Cardiac muscle cell (in vitro differentiated cells and primary cell): ENCODE measurements at places on chromosomes 2 and 18.
A peak's percentile ranks its signal among the peaks of the same experiment; 100 is the strongest.

- DNase-seq: no peak
Measured at GRCh38 chr18:25279556-25279955, 72.4 kb downstream of the ZNF521 start.

GRCh38 chr2:179817181-179817841, 44.1 kb downstream of the ZNF385B start:
- no peak for DNase-seq

DNA sequence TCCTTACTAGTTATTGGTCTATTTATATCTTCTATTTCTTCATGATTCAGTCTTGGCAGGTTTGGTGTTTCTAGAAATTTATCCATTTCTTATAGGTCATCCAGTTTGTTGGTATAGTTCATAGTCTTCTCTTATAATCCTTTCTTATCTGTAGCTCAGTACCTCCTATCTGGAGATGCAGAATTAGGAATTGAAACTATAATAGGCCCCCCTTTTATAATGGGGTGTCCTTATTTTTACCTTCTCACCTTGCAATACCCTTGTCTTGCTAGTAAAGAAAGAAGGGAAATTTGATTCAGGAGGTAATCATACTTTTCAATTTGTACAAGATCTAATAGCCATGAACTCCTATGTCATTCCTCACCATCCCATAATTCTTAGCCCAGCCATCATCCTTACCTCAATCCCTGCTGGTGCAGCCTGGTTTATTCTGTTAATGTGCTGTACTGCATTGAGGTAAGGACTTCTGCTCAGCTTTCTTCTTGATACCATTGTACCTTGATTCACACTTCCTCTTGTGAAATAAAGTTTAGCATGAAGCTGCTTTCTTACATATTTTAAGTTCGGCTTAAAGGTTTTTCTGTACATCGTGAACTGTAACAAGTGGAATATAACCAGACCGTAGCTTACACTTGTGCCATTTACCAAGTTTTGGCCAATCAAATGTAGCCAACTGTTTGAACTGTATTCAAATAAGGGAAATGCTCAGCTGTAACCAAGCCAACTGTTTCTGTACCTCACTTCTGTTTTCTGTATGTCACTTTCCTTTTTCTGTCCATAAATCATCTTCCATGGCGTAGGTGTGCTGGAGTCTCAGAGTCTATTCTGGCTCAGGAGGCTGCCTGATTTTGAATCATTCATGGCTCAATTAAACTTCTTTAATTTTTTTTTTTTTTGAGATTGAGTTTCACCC, 40.1 kb upstream of the PTH2R start:
- DNase-seq: no peak

DNA sequence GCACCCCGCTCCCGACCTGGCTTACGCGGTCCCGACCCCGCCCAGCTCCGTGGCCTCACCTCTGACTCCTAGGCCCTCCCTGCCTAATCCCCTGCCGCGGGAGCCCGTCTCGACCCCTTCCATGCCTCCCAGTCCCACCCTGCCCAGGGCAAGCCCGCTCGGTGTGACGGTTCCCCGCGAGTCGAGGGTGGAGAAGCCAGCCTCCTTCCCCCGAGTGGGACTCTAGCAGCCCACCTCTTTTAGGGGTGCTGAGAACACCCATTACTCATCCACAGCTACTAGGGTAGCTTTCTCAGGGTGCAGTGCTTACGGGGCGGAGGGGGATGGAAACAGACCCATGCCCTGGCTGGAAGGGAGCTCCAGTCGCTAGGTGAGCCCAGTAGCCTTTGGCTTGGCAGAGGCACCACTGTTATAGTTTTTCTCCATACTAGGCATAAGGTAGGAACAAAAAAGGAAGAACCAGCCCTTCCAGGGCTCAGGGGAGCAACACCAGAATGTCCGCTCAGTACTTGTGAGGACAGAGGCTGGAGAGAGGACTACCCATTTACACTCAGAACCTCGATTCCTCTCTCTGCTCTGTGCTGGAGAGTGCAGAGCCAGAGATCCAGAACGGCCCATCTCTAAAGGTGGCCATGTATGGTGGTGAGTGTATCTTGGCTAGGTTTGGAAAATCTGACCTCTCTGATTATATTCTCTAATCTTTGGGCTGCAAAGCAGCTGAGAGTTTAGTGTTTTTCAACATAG, 606 bp downstream of the AGBL5 start:
- DNase-seq: no peak

- no peak for DNase-seq
Measured at GRCh38 chr2:227388537-227389011, 825 bp upstream of the SCYGR1 start.

GRCh38 chr2:163173591-163173990, 335.0 kb upstream of the KCNH7 start:
- DNase-seq: no peak

DNA sequence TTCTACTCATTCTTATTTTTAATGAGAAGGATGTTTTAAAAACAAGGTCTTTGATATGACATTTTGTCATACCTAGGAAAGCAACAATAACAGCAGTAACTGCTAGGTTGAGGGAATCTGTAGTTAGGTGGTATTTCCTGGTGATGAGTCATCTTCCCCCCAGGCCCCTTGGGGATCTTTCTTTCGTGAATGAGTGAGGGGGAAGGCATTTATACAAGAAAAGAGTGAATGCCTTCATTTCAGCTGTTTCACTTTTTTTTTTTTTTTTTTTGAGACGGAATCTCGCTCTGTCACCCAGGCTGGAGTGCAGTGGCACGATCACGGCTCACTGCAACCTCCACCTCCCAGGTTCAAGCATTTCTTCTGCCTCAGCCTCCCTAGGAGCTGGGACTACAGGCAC, 108.6 kb downstream of the MAP4K4 start:
- DNase-seq: peak; percentile 81

DNA sequence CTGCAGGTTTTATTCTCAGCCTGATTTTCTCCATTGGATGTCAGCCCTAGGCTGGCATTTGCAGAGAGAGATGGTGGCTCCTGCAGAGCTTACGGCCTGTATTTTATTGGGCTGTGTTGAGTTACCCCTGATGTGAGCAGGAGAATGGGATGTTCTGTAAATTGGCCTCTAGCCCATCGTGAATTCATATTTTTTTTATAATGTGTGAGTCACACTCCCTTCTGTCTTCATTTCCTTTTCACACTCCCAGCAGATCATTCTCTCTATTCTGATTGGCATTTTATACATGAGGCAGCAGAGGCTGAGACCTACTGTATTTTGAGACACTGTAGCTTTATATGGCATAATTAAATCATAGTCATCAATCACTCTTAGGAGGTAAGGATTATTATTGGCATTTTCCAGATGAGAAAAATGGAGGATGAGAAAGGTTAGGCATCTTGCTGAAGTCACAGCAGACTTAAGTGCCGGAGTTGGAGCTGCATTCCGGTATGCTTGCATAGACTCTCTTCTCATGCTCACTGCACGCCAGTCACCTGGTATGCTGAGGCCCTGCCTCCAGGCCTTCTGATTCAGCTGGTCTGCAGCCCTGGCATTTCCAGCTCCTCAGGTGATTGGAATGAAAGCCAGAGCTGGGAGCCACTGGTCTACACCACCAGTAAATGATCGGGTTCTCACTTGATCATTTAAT, 142.4 kb downstream of the NEDD4L start:
- DNase-seq: peak; percentile 50

GRCh38 chr2:118902266-118903028, 39.5 kb upstream of the MARCO start:
- DNase-seq: no peak

- no peak for DNase-seq
Measured at GRCh38 chr2:141464995-141465394, 665.8 kb downstream of the LRP1B start.

- DNase-seq: no peak
Measured at GRCh38 chr18:63591725-63592124, 4.6 kb downstream of the SERPINB13 start.

- DNase-seq: no peak
Measured at GRCh38 chr2:195664528-195664927, 7.5 kb downstream of the SLC39A10 start.

- no peak for DNase-seq
Measured at GRCh38 chr2:7758073-7758759, 841.0 kb downstream of the RNF144A start.

- no peak for DNase-seq
Measured at GRCh38 chr18:21391074-21391673, 149.1 kb downstream of the GREB1L start.

- no peak for DNase-seq
Measured at GRCh38 chr18:49934457-49934856, 121.1 kb upstream of the ACAA2 start.

DNA sequence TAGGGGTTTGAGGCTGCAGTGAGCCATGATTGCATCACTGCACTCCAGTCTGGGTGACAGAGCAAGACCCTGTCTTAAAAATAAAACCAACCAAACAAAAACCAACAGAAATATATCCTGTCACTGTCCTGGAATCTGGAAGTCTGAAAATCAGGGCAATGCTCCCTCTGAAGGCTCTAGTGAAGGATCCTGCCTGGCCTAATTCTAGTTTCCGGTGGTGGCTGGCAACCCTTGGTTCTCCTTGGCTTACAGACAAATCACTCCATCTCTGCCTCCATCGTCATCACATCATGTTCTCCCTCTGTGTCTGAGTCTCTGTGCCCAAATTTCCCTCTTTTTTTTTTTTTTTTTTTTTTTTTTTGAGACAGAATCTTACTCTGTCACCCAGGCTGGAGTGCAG, 15.9 kb upstream of the VPS4B start:
- DNase-seq: no peak

GRCh38 chr2:71348302-71348701, 16.7 kb downstream of the ZNF638 start:
- DNase-seq: peak; percentile 69

DNA sequence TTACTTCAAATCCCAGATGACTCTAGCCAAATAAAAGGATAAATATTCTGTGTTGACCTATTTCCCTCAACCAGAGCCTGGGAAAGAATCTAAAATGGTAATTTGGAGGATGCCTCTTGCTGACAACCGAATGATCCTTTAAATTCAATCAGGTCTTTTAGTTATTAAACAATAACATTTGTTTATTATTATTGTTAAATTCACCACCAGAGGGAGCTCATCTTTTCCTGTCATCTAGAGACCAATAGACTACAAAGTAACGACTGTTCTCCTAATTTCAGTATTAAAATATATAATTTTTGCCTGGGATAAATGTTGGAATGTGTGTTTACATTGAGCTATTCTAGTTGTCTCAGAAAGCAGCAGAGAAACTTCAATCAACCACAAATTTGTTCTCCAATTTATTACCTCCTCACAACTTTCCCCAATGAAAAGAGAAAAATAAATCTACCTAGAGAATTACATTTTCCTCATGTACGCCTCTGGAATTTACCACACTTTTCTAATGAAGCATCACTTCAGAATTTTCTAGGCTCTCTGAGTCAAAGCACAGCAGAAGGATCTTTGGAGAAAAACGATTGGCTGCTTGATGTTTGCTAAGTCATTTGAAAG, 142.7 kb downstream of the SCG2 start:
- peak; percentile 42 for DNase-seq

- no peak for DNase-seq
Measured at GRCh38 chr2:52861596-52861995, 906.0 kb upstream of the CHAC2 start.

DNA sequence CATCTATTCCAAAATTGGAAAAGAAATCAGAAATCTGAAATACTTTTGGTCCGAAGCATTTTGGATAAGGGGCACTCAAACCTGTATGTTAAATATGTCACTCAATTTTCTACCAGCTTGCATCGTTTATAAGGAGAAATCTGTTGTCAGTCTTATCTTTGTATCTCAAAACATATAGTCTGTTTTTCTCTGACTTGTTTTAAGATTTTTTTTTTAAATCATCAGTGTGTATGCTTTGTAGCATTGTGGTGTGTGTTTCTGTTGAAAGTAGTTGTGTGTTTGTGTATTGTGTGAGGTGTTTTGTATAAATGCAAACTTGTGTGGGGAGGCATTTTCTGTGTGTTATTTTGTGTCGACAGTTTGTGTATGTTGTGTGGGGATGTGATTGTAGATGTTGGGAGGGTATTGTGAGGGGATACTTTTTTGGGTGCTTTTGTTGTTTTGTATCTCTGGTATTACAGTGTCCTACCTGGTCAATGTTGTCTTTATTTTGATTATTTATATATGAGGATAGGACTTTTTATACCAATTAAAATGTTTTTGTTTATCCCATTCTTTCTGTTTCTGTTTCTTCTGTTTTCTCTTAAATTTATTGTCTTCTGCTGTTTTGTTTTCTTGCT, 30.9 kb downstream of the SMCHD1 start:
- DNase-seq: no peak

DNA sequence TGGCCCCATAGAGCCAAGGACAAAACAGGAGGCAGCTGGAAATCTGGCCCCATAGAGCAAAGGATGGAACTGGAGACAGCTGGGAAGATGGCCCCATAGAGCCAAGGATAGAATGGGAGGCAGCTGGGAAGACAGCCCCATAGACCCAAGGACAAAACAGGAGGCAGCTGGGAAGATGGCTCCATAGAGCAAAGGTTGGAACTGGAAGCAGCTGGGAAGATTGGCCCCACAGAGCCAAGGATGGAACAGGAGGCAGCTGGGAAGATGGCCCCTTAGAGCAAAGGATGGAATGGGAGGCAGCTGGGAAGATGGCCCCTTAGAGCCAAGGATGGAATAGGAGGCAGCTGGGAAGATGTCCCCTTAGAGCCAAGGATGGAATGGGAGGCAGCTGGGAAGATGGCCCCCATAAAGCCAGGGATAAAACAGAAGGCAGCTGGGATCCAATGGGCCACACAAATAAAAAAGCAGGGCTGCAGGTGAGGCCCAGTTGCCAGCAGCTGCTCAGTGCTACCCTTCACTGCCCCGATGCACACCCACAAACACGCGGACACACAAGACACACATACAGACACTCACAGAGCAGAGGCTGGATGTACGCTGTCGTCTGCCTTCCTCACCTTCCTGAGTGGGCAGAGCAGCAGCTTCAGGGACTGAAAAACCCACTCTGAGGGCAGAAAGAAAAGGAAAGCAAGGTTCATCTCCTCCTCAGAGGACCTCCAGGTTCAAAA, 505.4 kb upstream of the MYT1L start:
- DNase-seq: no peak

GRCh38 chr18:6776188-6776587, 46.7 kb downstream of the ARHGAP28 start:
- no peak for DNase-seq

DNA sequence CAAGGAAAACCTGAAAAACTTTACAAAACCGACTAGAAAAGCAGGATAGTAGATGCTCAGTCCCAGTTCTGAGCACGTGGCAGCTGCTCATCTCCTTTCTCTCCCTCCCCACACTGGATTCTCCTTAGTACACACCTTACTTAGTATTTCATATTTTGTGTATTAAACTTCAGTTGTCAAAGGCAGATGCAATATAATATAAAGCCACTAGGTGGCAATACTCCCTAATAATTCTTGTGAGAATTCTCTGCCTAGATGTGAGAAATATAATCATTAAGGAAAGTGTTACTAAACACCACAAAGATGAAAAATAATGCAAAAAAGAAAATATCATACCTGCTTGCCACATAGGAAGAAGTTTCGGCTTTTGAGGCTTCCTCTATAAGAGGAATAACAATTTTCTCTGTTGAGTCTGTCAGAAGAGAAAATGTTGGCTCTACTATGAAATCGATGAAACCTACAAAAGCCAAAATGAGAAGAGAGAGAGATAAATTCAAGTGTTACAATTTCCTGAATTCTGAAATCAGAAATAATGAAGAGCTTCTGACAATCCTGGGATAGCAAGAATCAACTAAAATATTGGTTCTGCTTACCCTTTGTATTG, 200.6 kb downstream of the PPP1R1C start:
- peak; percentile 62 for DNase-seq
